ENCODE measurements at places on chromosomes 16 and 17.
A peak's percentile ranks its signal among the peaks of the same experiment; 100 is the strongest.

DNA sequence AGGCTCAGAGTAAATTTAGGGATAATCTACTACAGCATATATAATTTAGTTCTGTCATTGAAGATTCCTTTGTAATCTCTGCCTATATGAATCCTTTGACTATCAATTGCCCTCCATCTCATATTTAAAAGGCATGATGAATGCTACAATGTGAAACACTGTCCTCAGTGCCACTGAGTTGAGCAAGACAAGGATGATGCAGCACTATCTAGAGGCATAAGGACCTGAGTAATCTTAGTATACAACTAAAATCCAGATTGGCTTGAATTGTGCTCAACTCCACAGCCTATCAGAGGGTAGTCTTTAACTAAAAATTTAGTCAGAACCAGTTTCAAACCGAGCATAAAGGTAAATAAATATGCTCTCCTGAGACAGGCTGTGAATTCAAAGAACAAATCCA lies 11.6 kb upstream of the STRADA start:
- DNase-seq = no peak

DNA sequence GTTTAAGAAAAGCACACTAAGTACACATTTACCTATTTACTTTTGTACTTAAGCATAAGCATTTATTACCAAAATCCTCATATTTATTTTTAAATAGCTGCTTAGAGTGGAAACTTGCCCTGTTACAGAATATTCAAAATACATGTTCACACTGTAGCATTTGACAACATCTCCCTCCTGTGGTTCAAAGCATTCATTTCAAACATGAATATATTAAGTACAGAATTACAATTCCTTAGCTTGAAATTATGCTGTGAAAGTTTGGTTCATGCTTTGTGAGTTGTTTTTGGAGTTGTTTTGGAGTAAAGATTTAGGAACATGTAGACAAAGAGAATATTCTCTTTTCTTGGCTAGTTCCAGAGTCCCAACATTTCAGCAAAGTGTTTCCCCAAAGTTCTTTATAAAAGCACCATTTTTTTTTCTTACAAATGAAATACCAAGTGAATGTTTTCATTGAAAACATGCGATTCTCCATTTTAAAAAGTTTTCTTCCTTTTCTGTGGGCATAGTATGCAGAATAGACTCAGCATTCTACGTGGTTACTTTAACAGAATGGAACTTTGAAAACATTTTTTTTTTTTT lies 33.2 kb downstream of the TUBD1 start:
- no peak for DNase-seq

DNA sequence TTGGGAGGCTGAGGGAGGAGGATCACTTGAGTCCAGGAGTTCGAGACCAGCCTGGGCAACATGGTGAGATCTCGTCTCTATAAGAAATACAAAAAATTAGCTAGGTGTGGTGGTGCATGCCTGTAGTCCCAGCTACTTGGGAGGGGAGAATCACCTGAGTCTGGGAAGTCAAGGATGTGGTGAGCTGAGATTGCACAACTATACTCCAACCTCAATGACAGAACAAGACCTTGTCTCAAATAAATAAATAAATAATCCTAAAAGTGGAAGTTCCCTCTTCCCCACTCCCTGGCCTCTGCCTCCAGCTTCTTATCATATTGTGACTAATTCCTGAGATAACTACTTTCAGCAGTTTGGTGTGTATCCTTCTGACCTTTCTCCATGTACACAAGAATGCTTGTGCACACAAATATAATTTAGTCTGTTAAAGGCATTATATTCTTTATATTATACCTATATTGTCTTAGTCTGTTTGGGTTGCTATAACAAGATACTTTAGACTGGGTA lies 23.5 kb upstream of the DNAJA2 start:
- DNase-seq = no peak

- no peak for DNase-seq
Measured at GRCh38 chr17:82029990-82030469, 1.4 kb upstream of the RAC3 start.

DNA sequence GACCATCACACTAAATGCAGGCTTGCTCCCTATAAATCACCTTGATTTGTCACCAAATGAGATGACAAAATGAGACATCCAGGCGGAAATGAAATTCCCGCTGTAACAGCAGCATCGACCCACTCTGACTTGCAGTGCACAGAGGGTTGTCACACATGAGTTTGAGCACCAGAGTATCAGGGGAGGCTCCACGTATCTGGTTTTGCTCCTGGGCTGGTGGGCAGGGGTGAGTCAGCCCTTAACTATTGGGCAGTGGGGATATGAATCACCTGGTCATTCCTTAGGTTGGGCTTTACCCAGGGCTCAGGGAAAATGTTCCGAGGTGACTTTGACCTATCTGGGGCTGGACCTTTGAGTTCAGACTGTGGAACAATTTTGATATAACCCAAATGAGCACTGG lies 245.2 kb upstream of the CCL2 start:
- DNase-seq = no peak

DNA sequence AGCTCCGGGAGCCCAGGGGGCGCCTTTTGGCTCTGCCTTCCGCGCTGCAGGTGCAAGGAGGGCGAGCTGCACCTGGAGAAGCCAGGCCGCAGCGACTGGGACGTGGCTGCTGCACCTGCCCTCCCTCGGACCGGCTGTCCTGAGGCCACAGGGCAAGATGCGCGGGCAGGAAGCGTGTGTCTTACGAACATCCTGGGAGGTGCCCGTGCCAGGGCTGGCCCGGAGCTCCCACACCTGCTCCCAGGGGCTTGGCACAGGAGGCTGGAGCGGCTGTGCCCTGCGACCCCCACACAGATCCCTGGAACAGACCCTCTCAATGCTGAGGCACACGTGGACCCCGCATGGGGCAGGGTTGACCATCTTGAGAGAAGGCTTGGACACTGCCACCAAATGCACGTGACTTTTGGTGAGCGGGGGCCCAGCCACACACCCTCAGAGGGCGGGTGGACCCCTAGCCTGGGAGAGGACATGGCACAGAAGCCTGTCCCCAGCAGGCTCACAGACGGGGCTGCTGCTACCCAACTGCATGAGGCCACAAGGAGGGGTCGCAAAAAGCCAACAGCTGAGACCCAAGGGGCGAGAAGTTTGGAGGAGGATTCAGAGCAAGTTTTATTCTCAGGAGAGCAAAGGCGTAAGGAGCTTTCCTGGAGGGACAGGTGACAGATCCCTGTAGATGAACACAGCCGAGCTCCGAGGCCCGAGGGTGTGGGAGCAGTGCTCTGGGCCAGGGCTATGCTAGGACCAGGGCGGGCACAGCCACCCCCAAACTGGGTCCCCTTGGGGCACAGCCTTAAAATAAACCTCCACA lies 11.4 kb downstream of the NDUFAF8 start:
- peak; percentile 46 for DNase-seq

- no peak for DNase-seq
Measured at GRCh38 chr17:75752802-75753513, 12.0 kb downstream of the GALK1 start.

GRCh38 chr16:26454102-26454501 lies 612.6 kb upstream of the C16orf82 start:
- no peak for DNase-seq

- no peak for DNase-seq
Measured at GRCh38 chr17:6497496-6498221, 53.4 kb downstream of the PIMREG start.

- DNase-seq = no peak
Measured at GRCh38 chr17:4130715-4131114, 12.1 kb downstream of the ZZEF1 start.

- DNase-seq = no peak
Measured at GRCh38 chr17:51188271-51188833, 22.1 kb downstream of the NME2 start.

DNA sequence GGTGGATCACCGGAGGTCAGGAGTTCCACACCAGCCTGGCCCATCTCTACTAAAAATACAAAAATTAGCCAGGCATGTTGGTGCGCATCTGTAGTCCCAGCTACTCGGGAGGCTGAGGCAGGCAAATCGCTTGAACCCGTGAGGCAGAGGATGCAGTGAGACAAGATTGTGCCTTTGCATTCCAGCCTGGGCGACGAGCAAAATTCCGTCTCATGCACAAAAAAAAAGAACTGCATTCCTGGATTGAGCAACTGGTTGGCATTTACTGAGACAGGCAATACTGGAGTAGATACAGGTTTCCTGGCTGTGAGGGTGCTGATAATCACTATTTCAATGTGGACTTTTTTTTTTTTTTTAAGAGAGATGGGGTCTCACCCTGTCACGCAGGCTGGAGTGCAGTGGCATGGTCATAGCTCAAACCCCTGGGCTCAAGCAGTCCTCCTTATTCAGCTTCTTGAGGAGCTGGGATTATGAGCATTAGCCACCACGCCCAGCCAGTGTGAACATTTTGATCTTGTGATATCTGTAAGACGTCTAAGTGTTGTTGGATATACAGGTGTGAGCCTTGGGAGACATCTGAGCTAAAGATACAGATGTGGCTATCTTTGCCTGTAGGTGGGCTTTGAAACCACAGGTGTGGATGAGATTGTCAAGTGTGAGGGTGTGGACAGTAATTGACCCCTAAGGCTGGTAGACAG lies 5.8 kb downstream of the CYB5D2 start:
- DNase-seq = no peak

DNA sequence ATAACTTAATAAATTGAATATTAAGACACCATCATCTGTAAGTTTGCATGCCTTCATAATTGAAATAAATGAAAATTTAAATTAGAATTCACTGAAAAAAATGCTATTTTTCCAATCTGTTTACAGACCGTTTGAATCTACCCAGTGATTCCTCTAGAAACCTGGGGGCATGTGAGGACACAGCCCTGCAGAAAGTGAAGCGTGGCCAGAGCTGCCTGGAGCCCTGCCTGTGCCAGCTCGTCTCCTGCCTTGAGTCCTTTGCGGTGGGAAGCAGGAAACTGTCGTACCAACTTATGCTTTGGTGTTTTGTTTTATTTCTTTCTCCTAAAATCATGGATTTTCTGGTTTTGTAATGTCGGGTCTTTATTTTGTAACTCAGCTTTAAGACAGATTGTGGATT lies 67.8 kb upstream of the FA2H start:
- DNase-seq = no peak

DNA sequence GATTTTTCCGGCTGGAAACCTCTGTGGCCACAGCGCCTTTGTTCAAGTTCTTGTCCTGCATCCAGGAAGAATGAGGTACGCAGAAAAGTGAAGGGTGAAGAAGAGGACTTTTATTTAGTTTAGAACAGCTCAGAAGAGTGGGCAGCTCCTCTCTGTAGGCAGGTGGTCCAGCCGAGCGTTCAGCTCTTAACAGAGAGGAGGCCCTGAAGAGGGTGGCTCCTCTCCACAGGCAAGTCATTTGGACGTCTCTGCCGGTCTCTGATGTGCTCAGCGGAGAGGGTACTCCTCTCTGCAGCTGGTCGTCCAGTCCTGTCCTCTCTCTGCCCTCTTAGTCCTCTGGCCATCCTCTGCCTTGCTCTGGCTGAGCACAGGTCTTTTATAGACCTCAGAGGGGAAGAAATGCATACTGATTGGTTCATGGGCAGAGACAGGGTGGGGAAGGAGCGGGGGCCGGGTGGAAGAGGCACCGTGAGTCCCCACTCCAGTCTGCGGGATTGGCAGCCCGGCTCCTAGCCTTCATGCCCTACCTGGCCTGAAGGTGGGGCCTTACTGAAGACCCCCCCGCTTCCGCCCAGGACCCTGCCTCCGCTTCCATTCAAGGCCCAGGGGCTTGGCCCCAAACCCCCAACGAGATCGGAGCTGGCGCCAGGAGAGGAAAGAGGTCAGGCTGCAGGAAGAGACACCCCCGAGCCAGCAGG lies 70.0 kb upstream of the NKD1 start:
- no peak for DNase-seq

GRCh38 chr16:19781226-19781625 lies 63.2 kb downstream of the IQCK start:
- no peak for DNase-seq

GRCh38 chr16:85550422-85550864 lies 62.7 kb upstream of the GSE1 start:
- no peak for DNase-seq

DNA sequence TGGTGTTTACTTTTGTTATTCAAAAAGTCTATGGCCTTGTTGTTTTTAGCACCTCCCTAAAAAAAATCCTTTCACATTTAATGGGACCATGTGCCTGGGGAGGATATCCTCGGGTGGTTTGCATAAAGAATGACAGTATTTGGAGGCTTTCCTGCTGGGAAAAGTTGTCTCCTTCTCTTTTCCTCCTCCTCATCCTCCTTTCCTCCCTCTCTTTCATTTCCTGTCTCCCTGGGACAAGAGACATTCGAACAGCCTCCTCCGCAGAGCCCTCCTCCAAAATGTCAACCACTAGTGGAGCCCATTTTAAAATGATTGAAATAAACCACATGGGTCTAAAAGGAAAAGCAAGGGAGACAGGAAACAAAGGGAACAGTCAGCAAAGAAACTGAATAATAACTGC lies 67.4 kb downstream of the MYH13 start:
- DNase-seq = no peak

- no peak for DNase-seq
Measured at GRCh38 chr17:42857389-42857788, 6.4 kb downstream of the AOC3 start.

DNA sequence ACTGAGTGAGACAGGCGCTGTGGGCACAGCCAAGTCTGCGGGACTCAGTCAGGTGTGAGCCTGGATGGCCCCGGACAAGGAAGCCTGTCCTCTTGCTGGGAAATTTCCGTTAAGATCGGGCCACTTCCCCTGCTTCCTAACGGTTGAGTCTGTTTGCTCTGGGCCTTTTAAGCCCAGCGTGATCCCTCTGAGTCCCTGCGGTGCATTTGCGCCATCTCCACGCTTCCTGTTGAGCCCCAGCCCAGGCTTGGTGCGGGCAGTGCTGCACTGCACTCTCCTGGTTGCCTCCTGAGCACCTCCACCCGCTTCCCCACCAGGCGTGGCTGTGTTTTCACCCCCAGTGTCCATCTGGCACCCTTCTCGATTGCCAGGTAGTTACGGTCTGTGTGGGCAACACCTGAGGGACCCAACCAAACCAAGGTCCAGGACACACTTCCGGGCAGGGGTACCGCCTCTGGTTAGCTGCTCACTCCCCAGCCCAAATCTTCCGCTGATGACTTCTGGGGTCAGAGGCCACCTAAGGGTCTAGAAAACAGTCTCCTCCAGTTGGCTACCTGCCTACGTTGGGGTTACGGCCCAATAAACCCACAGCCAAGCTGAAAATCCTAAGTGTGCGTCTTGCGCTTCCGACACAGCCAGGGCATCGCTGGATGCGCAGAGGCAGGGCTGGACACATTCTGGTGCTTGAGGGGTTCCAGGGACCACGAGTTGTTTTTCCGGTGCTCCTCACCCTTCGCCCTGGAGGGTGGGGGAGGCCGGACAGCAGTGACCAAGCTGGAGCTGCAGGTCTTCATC lies 1.4 kb upstream of the SLC25A10 start:
- no peak for DNase-seq

DNA sequence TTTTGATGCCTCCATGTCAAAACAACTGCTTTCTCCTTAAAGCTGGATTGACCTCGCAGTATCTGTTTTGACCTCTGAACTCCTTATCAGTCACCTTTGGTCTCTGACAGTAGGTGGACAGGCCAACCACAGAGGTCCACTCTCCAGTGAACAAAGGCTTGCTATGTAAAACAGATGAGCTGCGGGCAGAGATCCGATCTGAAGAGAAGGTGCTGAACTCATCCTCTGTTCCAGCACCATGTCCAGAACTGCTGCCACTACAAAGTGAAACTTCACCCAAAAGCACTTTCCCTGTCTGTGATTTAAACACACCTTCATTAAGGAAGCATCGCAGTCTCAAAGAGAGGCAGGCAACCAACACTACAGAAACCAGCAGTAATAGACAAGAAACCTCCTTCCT lies 117.3 kb upstream of the CORO6 start:
- DNase-seq = no peak
